ENCODE measurements at places on chromosomes 11 and 22.

DNA sequence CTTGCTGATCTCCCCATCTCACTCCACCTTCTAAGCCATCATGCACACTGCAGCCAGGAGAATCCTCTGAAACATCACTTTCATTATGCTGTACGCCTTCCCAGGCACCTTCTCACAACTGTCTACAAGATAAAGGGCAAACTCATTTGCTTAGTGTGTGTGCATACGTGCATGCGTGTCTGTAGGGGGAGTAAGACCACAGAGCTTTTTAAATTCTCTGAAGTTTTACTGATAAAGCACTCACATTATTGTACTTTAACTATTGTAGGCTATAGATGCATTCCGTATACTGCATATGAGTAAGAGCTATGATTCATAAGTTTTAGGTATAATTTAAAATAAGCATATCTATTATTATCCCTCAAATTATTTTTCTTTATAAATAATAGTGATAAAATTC is 15.3 kb upstream of the ANKK1 start:
- DNase-seq: no peak

DNA sequence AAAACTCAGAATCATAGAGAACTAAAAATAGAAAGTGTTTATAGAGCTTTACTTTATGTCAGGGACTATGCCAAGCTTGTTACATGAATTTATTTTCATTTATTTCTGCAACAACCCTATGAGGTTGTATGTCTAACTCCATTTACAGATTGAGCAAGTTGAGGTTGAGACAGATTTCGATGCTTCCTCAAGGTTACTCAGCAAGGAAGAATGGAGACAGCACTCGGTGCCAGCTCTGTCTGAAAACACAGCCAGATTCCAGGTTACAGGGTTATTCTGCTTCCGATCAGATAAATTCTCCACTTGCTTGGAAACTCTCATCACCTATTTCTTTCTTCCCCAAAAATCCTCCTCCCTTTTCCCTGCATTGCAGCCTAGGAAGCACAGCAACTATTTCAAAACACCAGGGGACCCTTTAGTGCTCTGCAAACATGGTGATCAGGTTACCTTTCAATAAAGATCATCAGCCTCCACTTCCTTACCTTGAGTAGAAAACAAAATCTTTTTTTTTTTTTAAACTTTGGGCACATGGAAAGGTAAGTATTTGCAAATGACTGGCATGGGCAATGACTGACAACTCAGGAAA is 7.0 kb downstream of the MMP3 start:
- DNase-seq: no peak

- no peak for DNase-seq
Measured at GRCh38 chr11:85953491-85954143, 98.4 kb downstream of the CCDC83 start.

DNA sequence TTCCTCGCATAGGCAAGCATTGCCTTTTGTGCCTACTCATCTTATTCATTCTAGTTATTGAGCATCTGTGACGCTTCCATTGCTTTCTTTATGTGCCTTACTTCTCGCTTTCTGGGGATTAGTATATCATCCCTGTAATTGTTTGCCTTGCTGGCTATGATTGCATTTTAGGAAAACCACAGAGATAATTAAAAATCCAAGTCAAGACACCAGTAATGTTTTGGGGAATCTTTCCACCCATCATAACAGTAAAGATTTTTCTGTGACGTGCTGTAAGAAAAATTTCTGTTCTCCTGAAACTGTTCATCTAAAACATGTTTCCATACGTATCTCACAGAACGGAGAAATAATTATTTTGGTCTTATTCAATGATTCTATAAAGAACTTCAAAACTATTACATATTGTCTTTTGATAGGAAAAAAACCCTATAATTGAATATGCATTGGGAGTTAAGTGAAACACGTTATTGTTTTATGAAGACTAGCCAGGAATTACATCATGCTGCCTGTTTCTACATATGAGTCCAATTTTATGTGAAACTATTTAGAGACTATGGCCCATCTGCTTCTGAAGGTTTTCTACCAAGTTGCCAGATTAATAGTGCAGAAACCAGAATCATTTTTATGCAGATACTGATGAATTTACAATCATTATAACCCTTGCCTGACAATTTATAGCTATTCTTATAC is 133.7 kb upstream of the FIBIN start:
- no peak for DNase-seq
